ENCODE measurements at places on chromosomes 12 and 14.

GRCh38 chr14:50083467-50084337 lies 32.7 kb downstream of the VCPKMT start:
- no peak for DNase-seq

GRCh38 chr14:103281496-103282231 lies 52.4 kb upstream of the EIF5 start:
- DNase-seq: no peak

DNA sequence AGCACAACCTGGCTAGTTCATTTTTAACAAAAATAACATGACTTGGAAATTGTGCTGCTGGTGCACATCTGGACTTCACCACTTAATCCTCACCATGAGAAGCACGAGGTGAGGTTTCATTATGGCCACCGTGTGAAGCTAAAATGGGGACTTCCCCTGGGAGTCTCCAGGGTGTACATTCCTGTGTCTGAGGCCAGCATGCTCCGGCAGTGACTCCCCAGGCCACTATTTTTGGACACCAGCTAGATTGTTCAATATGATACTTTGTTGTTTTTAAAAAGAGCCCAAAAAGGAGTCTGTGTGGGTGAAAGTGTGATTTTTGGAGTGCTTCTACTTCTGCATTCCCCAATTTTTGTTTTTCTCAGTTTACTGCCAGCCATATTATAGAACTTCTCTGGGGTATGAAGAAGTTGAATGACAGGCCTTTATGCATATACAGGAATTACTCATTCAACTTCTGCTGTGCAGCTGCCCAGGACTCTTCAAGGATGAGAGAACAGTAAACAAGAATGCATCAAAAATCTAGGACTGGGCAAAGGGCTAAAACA lies 16.9 kb upstream of the AICDA start:
- peak; percentile 87 for DNase-seq

GRCh38 chr14:78310272-78310671 lies 140.1 kb downstream of the NRXN3 start:
- DNase-seq: no peak

GRCh38 chr12:7114008-7114407 lies 5.0 kb upstream of the C1RL start:
- DNase-seq: no peak

- DNase-seq: no peak
These were observed 12.8 kb downstream of the PSMA6 start for GRCh38 chr14:35304812-35305462.

GRCh38 chr12:25712169-25712568 lies 159.1 kb upstream of the LMNTD1 start:
- DNase-seq: no peak

DNA sequence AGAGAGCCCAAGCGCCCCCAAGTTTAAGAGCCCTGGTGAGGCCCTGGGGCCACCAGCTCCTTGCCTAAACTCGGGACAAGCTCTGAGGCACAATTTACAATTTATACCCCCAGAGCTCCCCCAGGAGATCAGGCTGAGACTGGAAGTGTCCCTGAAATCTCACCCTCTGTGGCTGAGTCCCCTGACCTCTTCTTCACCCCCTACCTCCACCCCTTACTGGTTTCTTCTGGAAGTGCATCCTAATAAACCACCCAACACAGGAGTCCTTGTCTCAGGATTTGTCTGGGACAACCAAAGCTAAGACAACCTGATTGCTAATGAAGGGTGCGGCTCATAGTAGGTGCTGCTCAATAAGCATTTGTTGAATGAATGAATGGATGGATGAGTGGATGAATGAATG lies 206.4 kb downstream of the BCL11B start:
- DNase-seq: no peak

DNA sequence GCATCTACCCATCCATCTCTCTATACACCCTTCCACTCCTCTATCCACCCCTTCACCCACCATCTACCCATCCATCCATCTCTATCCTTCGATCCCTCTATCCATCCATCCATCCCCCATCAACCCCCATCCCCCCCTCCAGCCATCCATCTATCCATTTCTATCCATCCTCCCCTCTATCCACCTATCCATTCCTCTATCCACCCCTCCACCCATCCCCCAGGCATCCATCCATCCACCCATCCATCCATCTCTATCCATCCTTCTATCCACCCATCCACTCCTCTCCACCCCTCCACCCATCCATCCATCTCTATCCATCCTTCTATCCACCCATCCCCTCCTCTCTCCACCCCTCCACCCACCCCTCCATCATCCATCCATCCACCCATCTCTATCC lies 17.5 kb upstream of the GPR132 start:
- DNase-seq: no peak

DNA sequence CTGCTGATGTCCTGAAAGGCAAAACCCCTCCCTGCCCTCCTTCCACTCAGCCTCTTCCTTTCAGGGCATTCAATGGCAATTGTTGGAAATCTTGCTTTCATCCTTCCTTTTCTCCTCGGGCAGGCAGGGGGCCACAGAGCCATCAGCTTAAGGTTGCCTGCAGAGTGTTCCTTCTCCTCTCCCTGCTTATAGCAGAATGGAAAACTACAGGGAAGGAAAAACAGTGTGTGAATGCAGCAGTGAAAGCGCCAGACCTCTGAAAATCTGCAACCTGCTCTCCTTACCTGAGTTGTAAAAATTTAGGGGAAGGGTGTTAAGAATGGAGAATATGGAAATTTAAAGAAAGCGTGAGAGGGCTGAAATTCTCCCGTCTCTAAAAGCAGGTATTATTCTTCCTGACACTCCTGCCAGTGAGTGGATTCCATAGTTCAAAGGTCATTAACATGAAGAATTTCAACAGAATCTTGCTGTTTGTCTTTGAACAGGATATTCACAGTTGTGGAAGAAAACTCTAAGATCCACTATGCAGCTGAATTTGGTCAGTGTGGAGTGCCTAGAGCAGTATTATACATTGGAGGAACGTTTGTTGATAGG lies 348.8 kb downstream of the KCNH5 start:
- DNase-seq: no peak

DNA sequence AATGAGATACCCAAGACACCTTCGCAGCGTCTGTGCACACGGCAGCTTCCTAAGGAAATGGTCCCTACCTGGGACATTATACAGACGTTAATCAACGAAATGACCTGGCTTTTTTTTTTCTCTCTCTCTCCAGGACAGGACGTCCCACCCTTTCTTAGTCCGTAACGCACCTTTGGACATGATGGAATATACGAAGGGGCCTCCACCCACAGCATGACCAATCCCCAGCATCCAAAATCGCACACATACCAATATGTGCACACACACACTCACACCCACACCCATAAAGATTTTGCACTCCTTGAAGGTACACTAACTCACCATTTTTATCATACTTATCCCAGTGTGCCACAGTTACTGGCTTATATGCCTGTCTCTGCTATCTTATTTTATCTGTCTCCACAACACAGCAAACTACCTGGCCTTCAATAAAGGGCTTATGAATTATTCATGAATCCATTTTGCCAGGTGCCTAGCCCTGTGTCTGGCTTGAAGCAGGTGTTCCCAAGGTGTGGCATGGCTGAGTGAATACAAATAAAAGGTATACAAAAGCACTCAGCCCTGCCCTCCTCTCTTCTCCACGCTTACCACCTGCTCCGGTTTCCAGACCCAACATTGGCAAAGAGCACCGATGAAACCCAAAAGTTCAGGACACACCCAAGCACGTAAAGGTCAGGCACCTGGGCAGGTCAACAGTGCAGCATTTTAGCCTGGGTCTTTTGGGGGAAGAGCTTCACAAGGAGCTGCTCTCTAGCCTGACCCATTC lies 2.2 kb downstream of the SCNN1A start:
- DNase-seq: no peak
